ENCODE measurements at places on chromosomes 4 and X.

DNA sequence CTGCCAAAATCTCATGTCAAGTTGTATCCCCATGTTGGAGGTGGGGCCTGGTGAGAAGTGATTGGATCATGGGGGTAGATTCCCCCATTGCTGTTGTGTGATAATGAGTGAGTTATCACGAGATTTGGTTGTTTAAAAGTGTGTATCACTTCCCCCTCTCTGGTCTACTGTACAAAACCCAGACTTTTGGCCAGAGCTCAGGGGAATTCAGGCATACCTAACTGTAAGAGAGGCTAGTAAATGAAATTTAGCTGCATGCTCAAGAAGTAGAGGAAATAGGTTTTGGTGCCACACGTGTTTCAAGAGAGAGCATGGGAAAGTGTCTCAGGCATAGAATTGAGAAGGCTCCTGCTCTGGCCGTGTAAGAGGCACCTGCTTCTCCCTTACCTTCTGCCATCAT is 190.5 kb upstream of the GALNTL6 start:
- H3K27me3 ChIP-seq: no peaks in the 10 kb centered on the region
- H3K27ac ChIP-seq: no peak overlapping the region
- no peak for DNase-seq
- H3K4me3 ChIP-seq: no peak overlapping the region
- no peaks in the 10 kb centered on the region for H3K36me3 ChIP-seq

GRCh38 chr4:149145803-149146202 is 669.8 kb downstream of the IQCM start:
- H3K27ac ChIP-seq: no peak overlapping the region
- H3K4me1 ChIP-seq: peaks cover 15% of the 10 kb centered on the region
- H3K27me3 ChIP-seq: no peaks in the 10 kb centered on the region
- H3K36me3 ChIP-seq: no peaks in the 10 kb centered on the region
- no peak overlapping the region for H3K4me3 ChIP-seq

DNA sequence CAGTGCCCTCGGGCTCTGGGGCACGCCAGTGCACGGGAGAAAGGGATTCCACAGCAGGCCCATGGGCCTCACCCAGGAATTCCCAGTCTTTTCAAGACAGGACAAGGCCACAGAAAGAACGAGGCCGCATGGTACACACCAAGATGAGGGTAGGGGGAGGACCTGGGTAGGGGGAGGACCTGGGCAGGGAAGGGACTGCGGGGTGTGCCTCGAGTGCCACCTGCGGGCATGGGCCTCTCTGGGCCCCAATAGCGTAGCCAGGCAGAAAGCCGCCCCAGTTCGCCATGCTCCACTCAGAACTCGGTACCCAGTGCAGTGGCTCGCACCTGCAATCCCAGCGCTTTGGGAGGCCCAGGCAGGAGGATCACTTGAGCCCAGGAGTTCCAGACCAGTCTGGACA is 14.0 kb upstream of the DUSP9 start:
- no peak for DNase-seq
- H3K4me3 ChIP-seq: no peak overlapping the region
- H3K27me3 ChIP-seq: peaks cover 9% of the 10 kb centered on the region
- H3K4me1 ChIP-seq: peaks cover 12% of the 10 kb centered on the region
- no peaks in the 10 kb centered on the region for H3K36me3 ChIP-seq

DNA sequence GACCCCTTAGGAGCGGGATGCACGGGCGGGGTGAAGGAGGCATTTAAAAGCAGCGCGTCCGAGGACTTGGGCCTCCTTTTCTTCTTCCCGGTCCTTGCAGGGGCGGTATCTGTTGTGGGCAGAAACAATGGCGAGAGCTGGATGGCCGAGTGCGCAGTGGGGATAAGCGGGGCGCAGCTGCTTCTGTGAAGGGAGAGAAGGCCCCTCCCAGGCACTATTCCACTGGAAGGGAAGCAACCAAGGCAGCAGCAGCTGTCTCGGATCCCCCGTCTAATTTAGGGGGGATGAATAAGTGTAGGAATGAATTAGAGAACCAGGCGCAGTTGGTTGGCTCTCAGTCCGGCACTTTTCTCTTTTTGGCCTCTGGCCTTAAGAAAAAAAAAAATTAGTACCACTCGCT is 995 bp downstream of the SMARCA5 start:
- H3K27me3 ChIP-seq: peaks cover 10% of the 10 kb centered on the region
- peak overlapping the region; percentile 94 for H3K4me3 ChIP-seq
- peaks cover 19% of the 10 kb centered on the region for H3K36me3 ChIP-seq
- H3K4me1 ChIP-seq: peaks cover 25% of the 10 kb centered on the region
- peak; percentile 49 for DNase-seq

GRCh38 chr4:26050212-26050643 is 136.2 kb downstream of the SMIM20 start:
- no peak overlapping the region for H3K4me3 ChIP-seq
- no peak overlapping the region for H3K27ac ChIP-seq
- H3K27me3 ChIP-seq: peaks cover 4% of the 10 kb centered on the region
- peaks cover 3% of the 10 kb centered on the region for H3K36me3 ChIP-seq

DNA sequence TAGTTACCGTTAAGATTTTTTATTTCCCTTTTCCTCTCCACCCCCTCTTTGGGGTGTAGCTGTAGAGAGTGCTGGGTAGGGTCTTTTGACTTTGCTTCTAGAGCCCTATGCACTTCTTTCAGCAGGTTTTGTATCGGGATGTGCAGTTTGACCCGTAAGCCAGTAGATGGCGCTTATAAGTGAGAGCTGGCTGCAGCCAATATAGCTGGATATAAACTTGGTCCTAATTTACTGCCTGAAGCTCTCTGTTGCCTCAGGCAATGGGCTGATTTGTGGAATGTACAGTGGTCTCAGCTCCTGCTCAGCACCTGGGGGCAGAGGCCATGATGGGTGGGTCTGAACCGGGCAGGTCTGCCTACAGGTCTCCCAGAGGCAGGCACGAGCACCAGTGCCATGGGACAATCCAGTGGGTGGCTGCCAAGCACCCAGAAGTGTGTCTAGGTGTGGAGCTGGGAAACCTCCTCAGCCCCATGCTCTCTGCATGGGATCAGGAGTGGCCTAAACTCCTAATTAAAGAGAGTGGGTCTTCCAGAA is 146.5 kb downstream of the SPANXN1 start:
- H3K27me3 ChIP-seq: no peaks in the 10 kb centered on the region
- no peak overlapping the region for H3K4me3 ChIP-seq
- peaks cover 2% of the 10 kb centered on the region for H3K36me3 ChIP-seq
- no peak for DNase-seq

GRCh38 chrX:4110964-4111363 is 397.5 kb upstream of the PRKX start:
- H3K4me3 ChIP-seq: no peak overlapping the region
- no peak overlapping the region for H3K27ac ChIP-seq
- DNase-seq: no peak
- peaks cover 1% of the 10 kb centered on the region for H3K36me3 ChIP-seq
